Activated CD8-positive, alpha-beta T cell treated with anti-CD3 and anti-CD28 coated beads for 36 hours (primary cell): ENCODE measurements at places on chromosomes 12 and 14. TPM values are rescaled to one million over a fixed set of nuclear protein-coding genes. Genes with fewer than 3 reads are reported as not detected.

The RAB2B gene
- 19.8 TPM for total RNA-seq

The SAMD15 gene
- total RNA-seq: 0.11 TPM

The SYCP3 gene
- 0.36 TPM for total RNA-seq

The OAS2 gene
- 95.7 TPM for total RNA-seq

The MSI1 gene
- total RNA-seq: 0.78 TPM

The RNASE7 gene
- total RNA-seq: not detected

The TUBA1C gene
- total RNA-seq: 237 TPM

The TMEM119 gene
- not detected for total RNA-seq

The PLCZ1 gene
- not detected for total RNA-seq

The KRT75 gene
- not detected for total RNA-seq

The PLEKHG3 gene
- 2.8 TPM for total RNA-seq

The PHETA1 gene
- 1.7 TPM for total RNA-seq

The PTPRO gene
- 0.47 TPM for total RNA-seq

The KERA gene
- total RNA-seq: not detected

The L2HGDH gene
- total RNA-seq: 18.4 TPM

The ZNF384 gene
- 55.2 TPM for total RNA-seq

The USP44 gene
- 15.5 TPM for total RNA-seq

The STYK1 gene
- 0.70 TPM for total RNA-seq

The LRRIQ1 gene
- not detected for total RNA-seq

The KDM5A gene
- total RNA-seq: 60.0 TPM

The NTF3 gene
- not detected for total RNA-seq

The TAS2R30 gene
- 2.3 TPM for total RNA-seq

The KRT78 gene
- total RNA-seq: not detected

The NGB gene
- not detected for total RNA-seq

The TRIP11 gene
- total RNA-seq: 35.5 TPM

The ARHGEF40 gene
- 0.23 TPM for total RNA-seq

The SLC15A5 gene
- total RNA-seq: not detected

The TSPAN19 gene
- not detected for total RNA-seq

The ADAM20 gene
- 0.29 TPM for total RNA-seq

The SLC39A5 gene
- 0.41 TPM for total RNA-seq

The LRRC43 gene
- not detected for total RNA-seq

The ALDH2 gene
- total RNA-seq: 3.8 TPM

The ANG gene
- total RNA-seq: 0.92 TPM

The SLC17A8 gene
- not detected for total RNA-seq

The ANO2 gene
- total RNA-seq: not detected

The PRR4 gene
- total RNA-seq: 0.69 TPM

The CAPS2 gene
- total RNA-seq: 3.0 TPM

The SMAGP gene
- total RNA-seq: 1.4 TPM

The TAS2R9 gene
- not detected for total RNA-seq

The GPR68 gene
- 11.9 TPM for total RNA-seq

The SLC7A7 gene
- total RNA-seq: not detected

The PPM1A gene
- 40.0 TPM for total RNA-seq

The LHX5 gene
- total RNA-seq: not detected

The REM2 gene
- total RNA-seq: 0.27 TPM

The NKX2-1 gene
- not detected for total RNA-seq

The ADCY4 gene
- total RNA-seq: 1.3 TPM

The TESPA1 gene
- 107 TPM for total RNA-seq

The AHNAK2 gene
- total RNA-seq: 0.02 TPM

The INHBC gene
- not detected for total RNA-seq

The CSRP2 gene
- total RNA-seq: 1.2 TPM

The RAP1B gene
- 187 TPM for total RNA-seq
